ENCODE measurements at places on chromosomes 1 and 21.

GRCh38 chr21:24939291-24939690 lies 668.0 kb downstream of the MRPL39 start:
- no peak for DNase-seq

DNA sequence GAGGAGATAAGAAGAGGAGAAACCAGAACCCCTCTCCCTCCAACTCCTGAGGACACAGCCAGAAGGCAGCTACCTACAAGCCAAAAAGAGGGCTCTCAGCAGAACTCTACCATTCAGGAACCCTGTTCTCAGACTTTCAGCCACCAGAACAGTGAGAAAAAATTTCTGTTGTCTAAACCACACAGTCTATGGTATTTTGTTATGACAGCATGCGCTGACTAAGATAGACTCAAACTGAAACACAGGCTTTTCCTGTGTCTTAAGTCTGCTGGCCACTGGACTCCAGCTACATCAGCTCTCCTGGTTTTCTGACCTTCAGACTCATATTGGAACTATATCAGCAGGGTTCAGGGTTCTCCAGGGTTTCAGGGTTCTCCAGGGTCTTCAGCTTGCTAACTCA lies 126.5 kb upstream of the TNFSF4 start:
- no peak for DNase-seq

GRCh38 chr21:46109313-46110221 lies 11.7 kb downstream of the COL6A2 start:
- DNase-seq = no peak

- no peak for DNase-seq
Measured at GRCh38 chr1:169110689-169111447, 4.4 kb downstream of the ATP1B1 start.

DNA sequence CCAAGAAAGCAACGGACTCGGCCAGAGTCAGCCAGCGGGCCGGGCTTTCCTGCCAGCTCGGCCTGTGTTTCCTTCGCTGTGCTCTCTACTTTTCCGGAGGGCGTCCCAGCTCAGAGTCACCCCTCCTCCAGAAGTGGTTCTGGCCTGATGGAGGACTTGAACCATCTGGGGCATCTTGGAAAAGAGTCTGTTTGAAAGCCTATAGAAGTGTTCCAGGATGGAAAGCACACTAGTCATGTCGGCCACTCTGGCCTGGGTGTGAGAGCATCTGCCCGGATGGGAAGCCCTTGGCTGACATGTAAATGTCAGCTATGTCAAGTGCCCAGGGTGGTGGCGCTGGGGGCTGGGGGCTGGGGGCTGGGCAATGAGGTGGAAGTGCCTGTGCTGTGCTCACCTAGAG lies 113.4 kb downstream of the DHRS3 start:
- DNase-seq = no peak
